CD8-positive, alpha-beta memory T cell (primary cell): ENCODE measurements at places on chromosomes 1 and 21. TPM values are rescaled to one million over a fixed set of nuclear protein-coding genes. Genes with fewer than 3 reads are reported as not detected.
A peak's percentile ranks its signal among the peaks of the same experiment; 100 is the strongest.

DNA sequence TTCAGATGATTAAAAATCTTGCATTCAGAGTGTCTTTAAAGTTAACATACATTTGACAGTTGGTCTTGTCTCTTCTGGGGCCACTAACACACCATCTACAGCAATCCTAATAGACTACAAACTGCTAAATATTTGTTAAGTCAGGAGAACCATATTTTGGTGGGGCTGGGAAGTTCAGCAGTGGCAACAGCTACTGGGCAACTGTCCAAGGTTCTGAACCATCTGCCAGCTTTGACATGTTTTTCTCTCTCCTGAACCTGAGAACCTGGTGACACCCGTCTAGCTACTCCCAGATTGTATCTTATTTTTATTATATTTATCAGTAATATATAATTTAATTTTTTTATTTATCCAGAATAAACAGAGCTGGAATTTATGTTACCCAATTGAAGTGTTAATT lies 199.0 kb upstream of the DPYD start:
- DNase-seq: no peak

DNA sequence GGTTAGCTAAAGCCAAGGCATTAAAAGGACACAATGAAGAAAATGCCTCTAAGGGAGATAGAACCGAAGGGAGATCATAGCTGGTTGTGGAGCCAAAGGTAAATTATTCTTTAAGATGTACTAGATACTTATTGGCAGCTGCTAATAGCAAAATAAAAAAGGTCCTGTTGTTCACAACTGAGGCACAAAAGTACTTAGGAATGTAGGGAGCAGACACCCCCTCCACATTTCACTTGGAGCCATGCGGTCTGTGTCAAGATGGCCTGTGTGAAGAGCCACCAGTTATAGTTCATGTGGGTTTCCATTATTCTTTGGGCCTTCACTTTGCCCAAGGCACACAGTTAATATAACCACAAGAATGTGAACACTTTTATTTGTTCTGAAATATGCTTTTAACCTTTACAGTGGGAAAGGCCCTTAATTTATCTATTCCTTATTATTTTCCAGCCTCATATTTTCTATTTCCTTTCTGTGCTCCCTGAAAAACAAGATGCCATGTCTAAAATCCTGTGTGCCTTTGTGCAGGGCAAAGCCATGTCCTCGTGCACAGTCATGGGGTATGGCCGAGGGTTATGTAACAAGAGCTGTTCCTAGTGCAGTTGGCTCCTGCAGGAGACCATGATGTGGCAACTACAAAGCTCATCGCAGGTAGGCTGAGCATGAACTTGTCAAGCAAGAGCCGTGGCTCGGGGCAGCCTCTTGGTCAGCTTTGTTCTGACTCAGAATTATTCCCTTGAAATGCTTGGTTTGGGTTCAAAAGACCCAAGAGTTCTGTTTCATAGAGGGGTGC lies 16.2 kb upstream of the WDR26 start:
- no peak for DNase-seq

- DNase-seq: peak; percentile 18
Observed at GRCh38 chr21:44965251-44966022, 25.6 kb downstream of the SLX9 start.

- no peak for DNase-seq
Observed at GRCh38 chr1:91559046-91559750, 58.5 kb downstream of the CDC7 start.

- no peak for DNase-seq
Observed at GRCh38 chr1:26434161-26434752, 2.1 kb downstream of the DHDDS start.

GRCh38 chr1:152071123-152071522 lies 17.7 kb downstream of the TCHHL1 start:
- DNase-seq: no peak

DNA sequence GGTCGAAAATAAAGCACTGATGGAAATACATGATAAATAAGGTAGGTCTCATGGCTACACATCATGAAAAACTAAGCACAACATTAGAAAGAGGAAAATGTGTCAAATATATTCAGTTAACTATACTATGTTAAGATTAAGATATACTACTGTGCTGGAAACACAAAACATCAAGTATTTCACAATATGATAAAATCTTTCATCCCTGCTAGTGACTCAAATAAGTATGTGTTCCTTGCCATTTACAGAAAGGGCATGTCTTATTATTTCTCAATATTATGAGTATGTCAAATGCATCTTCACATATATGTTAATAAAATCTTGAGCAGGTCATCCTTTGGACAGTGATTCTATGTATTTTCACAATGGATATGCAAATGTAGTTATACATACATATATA lies 1260.1 kb upstream of the ADGRL2 start:
- DNase-seq: no peak

- no peak for DNase-seq
Observed at GRCh38 chr1:238331557-238331956, 440.8 kb upstream of the ZP4 start.

GRCh38 chr1:172537827-172538391 lies 5.0 kb downstream of the SUCO start:
- DNase-seq: no peak

DNA sequence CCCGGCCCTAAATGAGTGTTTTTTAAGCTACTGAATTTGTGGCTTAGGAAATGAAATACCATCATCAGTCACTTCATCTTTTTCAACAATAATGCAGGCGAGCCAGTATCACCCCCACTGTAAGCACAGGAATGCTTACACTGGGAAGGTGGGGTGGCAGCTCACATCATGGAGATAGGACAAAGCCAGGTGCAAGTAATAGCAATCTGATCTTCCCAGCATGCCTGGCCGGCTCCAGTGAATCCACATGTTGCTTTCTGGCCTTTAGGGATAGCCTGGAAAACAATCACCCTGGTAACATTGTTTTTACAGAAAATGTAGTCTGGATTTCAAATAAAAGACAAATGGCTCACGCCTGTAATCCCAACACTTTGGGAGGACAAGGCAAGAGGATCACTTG lies 140.9 kb upstream of the SOD1 start:
- no peak for DNase-seq

- DNase-seq: no peak
Observed at GRCh38 chr1:91777196-91777595, 108.8 kb downstream of the TGFBR3 start.

DNA sequence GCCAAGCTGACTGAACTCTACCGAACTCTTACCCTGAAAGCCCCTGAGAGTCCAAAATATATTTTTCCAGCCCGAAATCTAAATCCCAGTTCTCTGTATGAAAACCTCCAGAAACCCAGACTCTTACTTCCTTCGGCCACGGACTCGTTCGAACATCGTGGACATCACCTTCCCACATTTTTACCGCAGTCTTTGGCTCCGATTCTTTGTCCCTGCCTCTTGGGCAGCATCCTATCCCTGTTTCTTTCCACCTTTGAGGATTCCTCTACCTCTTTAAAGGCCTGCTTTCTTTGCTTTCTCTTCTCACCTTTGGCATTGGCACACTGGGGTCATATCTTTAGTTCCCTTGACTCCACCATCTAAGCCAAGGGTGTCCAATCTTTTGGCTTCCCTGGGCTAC lies 932 bp upstream of the USP24 start:
- no peak for DNase-seq

GRCh38 chr21:32044205-32045180 lies 171.7 kb downstream of the HUNK start:
- no peak for DNase-seq

- no peak for DNase-seq
Observed at GRCh38 chr1:94316836-94317789, 79.7 kb upstream of the ARHGAP29 start.

DNA sequence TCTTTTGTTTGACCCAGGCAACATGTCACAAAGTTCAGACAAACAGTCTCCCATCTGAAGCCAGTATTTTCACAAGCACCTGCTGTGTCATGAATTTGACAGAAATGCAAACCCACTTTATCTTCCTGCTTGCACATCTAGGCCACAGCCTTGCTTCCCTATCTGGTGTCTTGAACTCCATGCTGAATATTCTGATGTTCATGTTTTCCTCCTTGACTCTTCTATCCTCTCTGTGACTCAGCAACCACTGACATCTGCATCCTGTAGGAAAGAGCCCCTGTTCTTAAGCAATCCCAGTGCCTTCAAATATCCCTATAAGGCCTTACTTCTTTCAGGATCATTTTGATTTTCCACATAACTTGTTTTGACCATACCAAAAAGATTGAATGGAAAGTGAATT lies 6.5 kb downstream of the CD55 start:
- DNase-seq: no peak

- DNase-seq: no peak
Observed at GRCh38 chr21:22710721-22711120, 1712.5 kb downstream of the NCAM2 start.

DNA sequence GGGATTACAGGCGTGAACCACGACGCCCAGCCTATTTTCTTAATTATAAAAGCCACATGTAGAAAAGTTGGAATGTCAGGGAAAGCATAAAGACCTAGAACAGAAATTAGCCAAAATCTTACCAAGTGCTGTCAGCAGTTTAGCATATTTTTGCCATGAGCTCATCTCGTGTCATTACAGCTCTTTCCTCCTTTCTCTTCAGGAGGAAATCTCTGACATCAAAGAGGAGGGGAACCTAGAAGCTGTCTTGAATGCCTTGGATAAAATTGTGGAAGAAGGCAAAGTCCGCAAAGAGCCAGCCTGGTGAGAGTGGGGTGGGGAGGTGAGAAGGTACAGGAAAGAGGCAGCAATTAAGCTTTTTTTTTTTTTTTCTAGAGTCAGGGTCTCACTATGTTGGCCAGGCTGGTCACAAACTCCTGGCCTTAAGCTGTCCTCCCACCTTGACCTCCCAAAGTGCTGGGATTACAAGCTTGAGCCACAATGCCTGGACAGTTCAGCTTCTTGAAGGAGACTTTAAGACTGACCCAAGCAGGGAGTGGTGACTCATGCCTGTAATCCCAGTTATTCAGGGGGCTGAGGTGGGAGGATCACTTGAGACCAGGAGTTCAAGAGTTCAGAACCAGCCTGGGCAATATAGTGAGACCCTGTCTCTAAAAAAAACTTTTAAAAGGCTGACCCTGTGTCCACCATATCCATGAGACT lies 8.4 kb upstream of the BGLAP start:
- DNase-seq: no peak

GRCh38 chr1:165639821-165640623 lies 9.0 kb downstream of the MGST3 start:
- DNase-seq: no peak

GRCh38 chr1:4144349-4144971 lies 244.4 kb upstream of the C1orf174 start:
- no peak for DNase-seq

DNA sequence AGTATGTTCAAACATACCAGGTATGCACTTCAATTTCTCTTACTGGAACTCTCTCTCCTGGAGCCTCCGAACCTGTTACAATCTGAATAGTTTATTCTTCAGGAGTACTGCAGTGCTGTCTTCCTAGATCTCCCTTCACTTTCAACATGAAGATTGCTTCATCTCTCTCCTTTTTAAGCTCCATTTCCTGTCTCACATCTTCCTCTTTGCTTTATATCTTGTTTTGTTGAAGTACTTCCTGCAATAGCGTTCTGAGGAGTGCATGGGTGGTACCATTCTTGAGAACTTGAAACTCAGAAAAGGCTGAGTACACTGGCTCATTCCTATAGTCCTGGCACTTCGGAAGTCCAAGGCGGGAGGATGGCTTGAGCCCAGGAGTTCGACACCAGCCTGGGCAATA lies 15.7 kb upstream of the C1orf146 start:
- no peak for DNase-seq

GRCh38 chr1:91777630-91778300 lies 108.2 kb downstream of the TGFBR3 start:
- no peak for DNase-seq

DNA sequence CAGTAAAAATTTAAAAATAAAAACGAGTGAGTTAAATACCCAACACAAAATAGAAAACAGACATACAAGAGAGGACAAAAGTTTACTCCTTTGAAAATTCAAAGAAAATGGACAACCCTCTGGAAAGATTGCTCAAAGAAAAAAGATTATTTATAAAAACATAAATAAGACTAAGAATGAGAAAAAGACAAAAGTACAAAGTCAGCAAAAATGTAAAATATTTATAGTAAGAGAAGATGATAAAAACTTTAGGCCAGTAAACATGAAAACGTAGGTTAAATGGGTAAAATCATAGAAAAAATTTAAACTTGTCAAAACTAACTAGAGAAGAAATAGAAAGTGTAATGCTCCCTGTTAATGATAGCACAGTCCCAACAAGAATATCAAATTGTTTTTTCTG lies 31.9 kb upstream of the SLC45A1 start:
- no peak for DNase-seq

DNA sequence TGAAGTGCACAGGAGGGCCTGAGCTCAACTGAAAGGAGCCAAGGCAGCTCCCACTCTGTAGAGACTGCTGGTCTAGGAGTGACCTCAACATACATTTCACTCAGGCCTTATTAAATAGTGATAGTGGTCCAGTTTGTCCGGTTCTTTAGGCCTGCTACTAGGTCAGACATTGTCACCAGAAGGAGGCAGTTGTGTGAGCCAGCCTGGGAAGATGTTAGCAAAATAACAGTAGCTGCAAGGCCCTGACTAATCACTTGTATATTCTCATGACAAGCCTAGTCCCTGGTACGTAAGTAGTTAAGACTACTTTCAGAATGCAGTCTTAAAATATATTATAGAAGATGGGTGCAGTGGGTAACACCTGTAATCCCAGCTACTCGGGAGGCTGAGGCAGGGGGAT lies 264.0 kb upstream of the CAMK1G start:
- DNase-seq: no peak

- DNase-seq: no peak
Observed at GRCh38 chr1:168271636-168272035, 9.0 kb upstream of the TBX19 start.

- no peak for DNase-seq
Observed at GRCh38 chr1:70462611-70463010, 51.5 kb downstream of the CTH start.

GRCh38 chr21:26227130-26227529 lies 56.6 kb upstream of the APP start:
- no peak for DNase-seq

DNA sequence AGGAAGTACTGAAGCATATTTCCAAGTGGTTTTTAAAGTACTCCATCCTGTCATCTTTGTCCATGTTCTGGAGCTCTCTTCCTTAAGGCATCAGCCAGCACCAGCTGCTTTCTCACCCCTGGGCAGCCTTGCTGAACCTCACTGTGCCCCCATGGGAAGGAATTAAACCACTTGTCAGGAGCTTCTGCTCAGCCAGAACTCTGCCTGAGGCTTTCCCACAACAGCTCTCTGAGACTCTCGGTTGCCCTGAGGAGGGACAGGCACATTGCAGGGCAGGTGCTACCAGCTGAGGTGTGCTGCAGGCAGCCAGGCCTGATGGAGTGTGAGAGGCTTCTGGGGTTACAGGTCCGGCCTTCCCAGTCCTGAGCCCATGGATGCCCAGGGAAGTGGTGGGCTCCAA lies 30.9 kb downstream of the FAM163A start:
- DNase-seq: no peak

Gene CRP
- total RNA-seq: not detected

Gene ETV3L
- not detected for total RNA-seq

Gene FCRLA
- not detected for total RNA-seq

Gene IQGAP3
- total RNA-seq: 4.7 TPM

Gene KRTAP11-1
- not detected for total RNA-seq

Gene RGSL1
- total RNA-seq: not detected

Gene SF3B4
- total RNA-seq: 124 TPM

Gene HPCA
- total RNA-seq: not detected

Gene GUCA2B
- not detected for total RNA-seq

Gene ANKRD34A
- 8.7 TPM for total RNA-seq

Gene AVPR1B
- not detected for total RNA-seq

Gene VPS26C
- 59.1 TPM for total RNA-seq

Gene TNFRSF18
- total RNA-seq: 97.1 TPM

Gene PRAMEF13
- total RNA-seq: not detected

Gene NME7
- 25.3 TPM for total RNA-seq

Gene HDGF
- 299 TPM for total RNA-seq

Gene FHAD1
- not detected for total RNA-seq

Gene FCRL5
- total RNA-seq: not detected

Gene TLR5
- total RNA-seq: 0.46 TPM

Gene HEYL
- total RNA-seq: 0.07 TPM
